Ecto neural progenitor cell (in vitro differentiated cells): ENCODE measurements at places on chromosomes 11 and 22.

DNA sequence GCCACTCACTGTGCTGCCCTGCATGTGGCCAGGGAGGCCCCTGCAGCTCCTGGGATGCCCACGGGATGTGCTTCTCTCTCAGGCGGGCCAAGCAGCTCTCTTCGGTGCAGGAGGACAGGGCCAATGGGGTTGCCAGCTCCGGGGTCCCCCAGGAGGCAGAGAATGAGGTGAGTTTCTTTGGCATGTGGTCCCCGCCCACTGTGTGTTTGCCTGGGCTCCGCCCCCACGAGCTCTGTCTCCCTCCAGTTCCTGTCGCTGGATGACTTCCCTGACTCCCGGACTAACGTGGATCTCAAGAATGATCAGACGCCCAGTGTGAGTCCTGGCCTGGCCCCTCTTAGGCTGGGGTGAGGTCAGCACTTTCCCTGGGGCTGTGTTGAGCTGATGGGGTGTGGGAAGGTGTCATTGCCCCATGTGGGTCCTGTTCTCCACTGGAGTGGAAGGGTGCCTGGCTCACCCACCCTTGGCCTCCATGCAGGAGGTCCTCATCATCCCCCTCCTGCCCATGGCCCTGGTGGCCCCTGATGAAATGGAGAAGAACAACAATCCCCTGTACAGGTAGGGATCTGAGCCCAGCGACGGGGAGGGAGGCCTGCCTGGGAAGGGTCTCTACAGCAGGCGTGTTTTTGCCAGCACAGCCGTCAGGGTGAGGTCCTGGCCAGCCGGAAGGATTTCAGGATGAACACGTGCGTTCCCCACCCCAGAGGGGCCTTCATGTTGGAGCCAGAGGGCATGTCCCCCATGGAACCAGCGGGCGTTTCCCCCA, 7.7 kb downstream of the SCO2 start:
- no peak for DNase-seq

- DNase-seq, result no peak
These were observed 15.4 kb upstream of the MPPED1 start for GRCh38 chr22:43396321-43396933.

GRCh38 chr11:64086258-64087123, 50.8 kb downstream of the FLRT1 start:
- DNase-seq, result no peak

- no peak for DNase-seq
These were observed 13.0 kb upstream of the BID start for GRCh38 chr22:17787241-17787640.

GRCh38 chr11:69686452-69686851, 11.3 kb upstream of the LTO1 start:
- DNase-seq, result no peak

GRCh38 chr11:8873741-8874405, 37.1 kb upstream of the AKIP1 start:
- no peak for DNase-seq

DNA sequence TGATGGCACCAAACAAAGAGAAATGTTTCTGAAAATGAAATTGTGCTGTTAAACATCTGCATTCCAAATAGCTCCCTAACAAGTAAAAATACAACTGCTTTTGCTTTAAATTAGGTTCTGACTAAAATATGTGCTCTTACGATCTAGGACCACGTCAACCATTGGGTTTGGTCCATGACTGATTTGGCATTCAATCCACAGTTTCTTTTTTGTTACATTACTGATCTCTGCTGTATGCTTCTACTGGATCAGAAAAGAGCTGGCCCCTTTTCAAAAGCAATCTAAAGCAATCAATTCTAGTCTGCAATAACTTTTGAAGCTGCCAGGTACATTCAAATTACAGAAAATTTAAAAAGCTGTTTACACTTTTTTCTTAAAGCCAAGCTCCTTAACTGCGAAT, 1047.1 kb upstream of the CCDC90B start:
- DNase-seq, result no peak

DNA sequence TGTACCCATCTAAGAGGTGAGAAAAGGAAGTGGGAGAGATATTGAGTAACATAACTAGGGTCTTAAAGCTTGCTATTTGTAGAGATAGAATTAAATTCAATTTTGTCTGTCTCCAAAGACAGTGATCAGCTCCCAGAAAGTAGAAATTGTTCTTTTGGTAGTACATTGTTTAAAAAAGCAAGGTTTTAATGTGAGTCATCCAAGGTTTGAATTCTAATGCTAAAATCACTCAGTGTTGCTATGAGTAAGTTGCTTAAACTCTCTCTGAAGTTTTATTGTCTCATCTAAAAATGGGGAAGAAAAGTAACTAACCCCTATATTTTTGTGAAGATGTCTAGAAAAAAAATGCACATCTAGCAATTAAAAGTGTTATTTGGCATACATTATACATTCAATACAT, 1004.5 kb upstream of the CCDC90B start:
- no peak for DNase-seq

DNA sequence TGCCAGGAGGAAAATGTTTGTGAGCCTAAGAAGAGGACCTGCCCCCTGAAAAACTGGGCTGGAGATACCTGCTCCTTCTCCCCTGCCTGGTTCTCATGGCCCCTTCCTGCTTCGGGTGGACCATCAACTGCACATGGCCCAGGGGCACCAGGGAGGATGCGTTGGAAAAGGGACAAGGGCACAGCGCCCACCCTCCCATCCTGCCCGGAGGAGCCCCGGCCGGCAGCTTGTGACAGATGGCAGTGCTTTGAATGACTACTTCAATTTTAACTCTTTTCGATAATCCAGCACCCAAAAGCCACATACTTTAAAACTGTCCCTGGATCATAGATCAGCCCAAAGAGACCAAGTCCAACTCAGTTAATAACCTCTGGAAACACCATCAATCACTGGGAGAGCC, 135.8 kb upstream of the NECTIN1 start:
- no peak for DNase-seq

GRCh38 chr11:124179310-124179709, 3.8 kb upstream of the OR10D3 start:
- DNase-seq, result no peak

DNA sequence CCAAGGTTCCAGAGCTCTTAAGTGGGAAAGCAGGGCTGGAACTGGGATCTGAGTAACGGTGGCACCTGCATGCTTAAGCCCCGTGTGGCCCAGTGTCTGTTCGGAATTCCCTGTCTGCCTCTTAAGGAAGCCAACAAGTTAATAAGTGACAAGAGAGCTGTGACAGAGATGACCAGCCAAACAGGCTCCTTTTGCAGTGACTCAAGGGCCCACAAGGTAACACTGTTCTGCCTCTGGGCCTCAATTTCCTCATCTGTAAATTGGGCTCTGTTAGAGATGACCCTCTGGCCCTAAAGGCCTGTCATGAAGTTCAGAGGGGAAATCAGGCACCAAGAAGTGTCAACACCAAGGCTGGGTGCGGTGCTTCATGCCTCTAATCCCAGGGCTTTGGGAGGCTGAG, 18.6 kb downstream of the USH1C start:
- no peak for DNase-seq

- DNase-seq, result no peak
These were observed 935 bp downstream of the ZNF143 start for GRCh38 chr11:9461760-9462134.

GRCh38 chr11:100805506-100806199, 118.6 kb downstream of the ARHGAP42 start:
- DNase-seq, result no peak
